GM23338 (cell line): ENCODE measurements at places on chromosomes 5 and 9. TPM values are rescaled to one million over a fixed set of nuclear protein-coding genes. Genes with fewer than 3 reads are reported as not detected.

Gene ARID3C
- polyA plus RNA-seq = not detected in 2 replicates

Gene ARL14EPL
- polyA plus RNA-seq = not detected in 2 replicates

Gene CTXN3
- polyA plus RNA-seq = not detected in 2 replicates

Gene SLC25A51
- 5.3 and 5.8 TPM in 2 replicates for polyA plus RNA-seq

Gene MZB1
- 0.52 and 0.71 TPM in 2 replicates for polyA plus RNA-seq

Gene AGXT2
- not detected in 2 replicates for polyA plus RNA-seq

Gene NFX1
- polyA plus RNA-seq = 11.9 and 13.9 TPM in 2 replicates

Gene CRB2
- polyA plus RNA-seq = 0.34 and 0.50 TPM in 2 replicates

Gene HRH2
- polyA plus RNA-seq = 7.0 and 8.8 TPM in 2 replicates

Gene ATG10
- polyA plus RNA-seq = 16.4 and 17.7 TPM in 2 replicates

Gene TEX48
- not detected in 2 replicates for polyA plus RNA-seq

Gene CA9
- polyA plus RNA-seq = 1.1 and 2.2 TPM in 2 replicates

Gene ADAMTS16
- 2.8 and 3.8 TPM in 2 replicates for polyA plus RNA-seq

Gene CCIN
- not detected in 2 replicates for polyA plus RNA-seq

Gene SPATA31A3
- not detected in 2 replicates for polyA plus RNA-seq
